Activated CD4-positive, alpha-beta T cell treated with anti-CD3 and anti-CD28 coated beads for 36 hours (primary cell): ENCODE measurements at places on chromosomes 12 and 14. TPM values are rescaled to one million over a fixed set of nuclear protein-coding genes. Genes with fewer than 3 reads are reported as not detected.

DNA sequence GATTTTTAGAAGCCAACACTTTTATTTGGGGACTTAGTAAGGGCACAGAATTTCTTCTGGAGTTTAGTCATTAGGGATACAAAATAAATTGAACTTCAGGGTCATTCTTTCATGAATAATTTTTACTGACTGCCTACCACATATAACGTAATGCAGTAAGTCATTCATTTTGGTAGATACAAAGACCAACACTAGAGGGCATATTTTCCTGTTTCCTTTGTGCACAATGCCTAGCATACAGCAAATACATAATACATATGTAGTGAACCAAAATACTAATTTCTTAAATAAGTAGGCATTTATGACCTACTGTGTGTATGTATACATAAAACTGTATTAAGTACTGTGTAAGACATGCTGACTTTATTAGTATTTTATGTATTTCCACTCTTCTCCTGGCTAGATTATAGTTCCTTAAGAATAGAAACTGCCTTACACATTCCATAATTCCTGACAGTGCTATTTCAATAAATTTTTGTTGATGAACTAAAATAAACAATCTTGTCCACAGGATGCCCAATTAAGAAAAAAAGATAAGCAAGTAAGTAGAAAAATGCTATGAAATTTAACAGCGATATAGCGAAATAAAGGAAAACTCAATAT lies 47.9 kb downstream of the PPP1R12A start:
- DNase-seq, result no peak
- H3K27ac ChIP-seq, result no peak overlapping the region
- H3K4me3 ChIP-seq, result no peak overlapping the region
- H3K27me3 ChIP-seq, result no peaks in the 10 kb centered on the region

- no peaks in the 10 kb centered on the region for H3K4me1 ChIP-seq
- DNase-seq, result no peak
- no peak overlapping the region for H3K4me3 ChIP-seq
- H3K27ac ChIP-seq, result no peak overlapping the region
These were observed 2.7 kb downstream of the ANHX start for GRCh38 chr12:133233006-133233405.

OVCH1 gene
- not detected for total RNA-seq

DNA sequence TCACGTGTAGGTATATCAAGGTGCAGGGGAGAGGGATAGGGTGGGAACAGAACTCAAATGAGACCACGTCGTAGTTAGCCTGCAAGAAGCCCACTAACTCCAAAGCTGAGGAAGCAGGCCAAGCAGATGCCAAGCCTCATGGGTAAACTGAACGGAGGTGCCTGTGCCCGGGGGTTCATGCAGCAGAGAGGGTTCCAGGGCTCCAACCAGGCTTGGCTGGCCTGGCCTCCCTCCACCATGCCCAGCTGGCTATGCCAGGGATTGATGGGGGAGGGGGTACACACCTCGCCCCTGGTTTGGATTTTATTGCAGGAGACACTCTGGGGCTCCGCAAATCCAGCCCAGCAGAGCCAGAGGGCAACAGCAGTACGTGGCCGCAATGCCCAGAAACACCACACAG lies 27.3 kb downstream of the PXN start:
- peak overlapping the region; percentile 51 for H3K27ac ChIP-seq
- no peaks in the 10 kb centered on the region for H3K36me3 ChIP-seq
- no peak for DNase-seq
- no peak overlapping the region for H3K4me3 ChIP-seq
- peaks cover 82% of the 10 kb centered on the region for H3K4me1 ChIP-seq

- H3K27me3 ChIP-seq, result no peaks in the 10 kb centered on the region
- H3K36me3 ChIP-seq, result peaks cover 30% of the 10 kb centered on the region
- H3K27ac ChIP-seq, result peak overlapping the region; percentile 58
- no peak for DNase-seq
- peaks cover 90% of the 10 kb centered on the region for H3K4me1 ChIP-seq
These were observed 179.7 kb upstream of the HIF1A start for GRCh38 chr14:61515436-61516117.

GRCh38 chr12:111427417-111428074 lies 21.8 kb downstream of the SH2B3 start:
- H3K27me3 ChIP-seq, result no peaks in the 10 kb centered on the region
- H3K4me1 ChIP-seq, result peaks cover 83% of the 10 kb centered on the region
- DNase-seq, result peak; percentile 3
- H3K36me3 ChIP-seq, result peaks cover 26% of the 10 kb centered on the region
- no peak overlapping the region for H3K4me3 ChIP-seq

GRCh38 chr12:119206348-119207062 lies 27.8 kb downstream of the HSPB8 start:
- no peak overlapping the region for H3K4me3 ChIP-seq
- H3K36me3 ChIP-seq, result no peaks in the 10 kb centered on the region
- no peak for DNase-seq
- no peak overlapping the region for H3K27ac ChIP-seq

DNA sequence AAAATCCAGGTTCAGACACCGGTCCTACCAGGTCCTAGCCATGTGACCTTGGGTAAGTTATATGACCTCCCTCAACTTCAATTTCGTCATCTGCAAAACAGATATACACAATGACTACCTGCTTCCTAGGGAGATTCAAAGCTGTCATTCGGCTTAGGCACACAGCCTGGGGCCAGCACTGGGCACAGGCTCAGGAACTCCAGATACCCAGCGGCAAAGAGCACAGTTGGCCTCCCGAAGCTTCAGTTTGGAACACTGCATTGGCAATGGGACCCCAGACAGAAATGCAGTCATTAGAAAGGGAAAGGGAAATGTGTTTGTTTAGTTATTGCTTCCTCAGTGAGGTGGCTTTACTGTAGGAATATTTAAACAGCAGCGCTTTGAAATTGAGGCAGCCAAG lies 11.4 kb downstream of the PLEKHG6 start:
- H3K36me3 ChIP-seq, result no peaks in the 10 kb centered on the region
- no peak overlapping the region for H3K27ac ChIP-seq
- DNase-seq, result no peak
- H3K27me3 ChIP-seq, result no peaks in the 10 kb centered on the region

TAS2R50 gene
- 0.30 TPM for total RNA-seq

SLCO1A2 gene
- not detected for total RNA-seq

DNA sequence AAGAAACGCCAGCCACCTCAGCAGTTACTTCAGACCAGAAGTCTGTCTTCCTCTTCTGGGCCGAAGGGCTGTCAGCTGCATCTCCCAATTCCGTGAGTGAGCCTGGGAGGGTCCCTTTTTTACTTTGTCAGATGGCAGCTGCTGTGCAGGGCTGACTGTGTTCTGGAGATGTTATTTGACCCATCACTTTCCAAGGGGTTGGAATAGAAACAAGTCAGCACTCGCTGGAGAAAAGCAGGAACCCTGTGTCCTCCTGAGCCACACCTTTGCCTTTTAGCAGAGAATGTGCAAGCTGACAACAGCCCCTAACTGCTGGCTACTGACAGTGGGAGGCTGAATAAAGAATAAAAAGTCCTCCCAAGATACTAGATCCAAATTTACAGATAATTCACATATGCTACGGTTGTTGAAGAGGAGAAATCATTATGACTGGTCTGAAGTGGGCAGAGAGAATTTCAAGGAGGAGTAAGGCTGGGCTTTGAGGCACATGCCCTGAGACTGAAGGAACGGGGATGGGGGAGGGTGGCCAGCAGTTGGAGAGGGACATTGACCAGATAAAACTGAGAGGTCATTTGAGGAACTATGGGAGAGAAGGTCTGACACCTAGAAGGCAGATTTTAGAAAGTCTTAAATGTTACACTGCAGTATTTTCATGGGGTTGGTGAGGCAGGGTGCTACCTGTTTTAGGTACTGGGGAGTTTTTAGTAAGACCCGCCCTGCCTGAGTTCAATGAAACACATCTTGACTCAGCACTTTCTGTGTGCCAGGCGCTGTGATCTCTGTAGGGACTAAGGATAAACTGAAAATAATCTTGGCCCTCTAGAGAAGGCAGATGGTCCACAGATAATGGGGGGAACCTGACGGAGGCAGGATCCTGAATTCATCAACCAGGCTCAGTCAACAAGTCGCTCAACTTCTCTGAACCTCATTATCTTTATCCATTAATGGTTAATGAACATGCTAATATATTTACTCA lies 27.4 kb downstream of the FAM234B start:
- H3K4me1 ChIP-seq, result peaks cover 2% of the 10 kb centered on the region
- no peaks in the 10 kb centered on the region for H3K27me3 ChIP-seq
- no peak overlapping the region for H3K4me3 ChIP-seq
- no peak overlapping the region for H3K27ac ChIP-seq

DNA sequence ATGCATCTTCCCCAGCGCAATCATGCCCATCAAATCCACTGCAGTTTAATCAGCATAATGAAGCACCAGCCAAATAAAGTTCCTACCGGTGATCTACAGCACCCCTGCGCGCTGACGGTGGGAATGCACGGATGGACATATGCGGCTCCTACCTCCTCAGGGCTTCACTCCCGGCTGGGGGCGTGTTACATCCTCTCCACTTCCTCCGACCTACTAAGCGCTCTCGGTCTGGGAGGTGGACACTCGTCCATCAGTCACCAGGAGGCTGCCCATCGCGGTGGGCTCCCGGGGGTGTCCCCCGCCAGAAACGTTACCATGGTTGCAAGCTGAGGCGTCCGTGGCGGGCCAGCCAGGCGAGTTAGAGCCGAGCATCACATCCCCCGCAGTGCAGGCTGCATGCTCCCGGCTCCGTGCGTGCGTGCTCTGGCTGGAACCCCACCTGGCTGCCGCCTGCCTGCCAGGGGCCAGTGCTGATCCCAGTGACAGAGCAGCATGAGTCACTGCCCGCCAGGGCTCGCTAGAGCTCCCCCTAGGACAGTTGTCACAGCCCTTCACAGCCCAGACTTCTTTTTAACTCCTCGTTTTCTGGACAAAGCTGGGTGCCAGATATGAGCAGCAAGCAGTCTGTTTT lies 73.0 kb downstream of the CIT start:
- H3K4me3 ChIP-seq, result no peak overlapping the region
- H3K27ac ChIP-seq, result no peak overlapping the region
- H3K4me1 ChIP-seq, result peaks cover 5% of the 10 kb centered on the region
- H3K36me3 ChIP-seq, result peaks cover 12% of the 10 kb centered on the region
- H3K27me3 ChIP-seq, result no peaks in the 10 kb centered on the region

DNA sequence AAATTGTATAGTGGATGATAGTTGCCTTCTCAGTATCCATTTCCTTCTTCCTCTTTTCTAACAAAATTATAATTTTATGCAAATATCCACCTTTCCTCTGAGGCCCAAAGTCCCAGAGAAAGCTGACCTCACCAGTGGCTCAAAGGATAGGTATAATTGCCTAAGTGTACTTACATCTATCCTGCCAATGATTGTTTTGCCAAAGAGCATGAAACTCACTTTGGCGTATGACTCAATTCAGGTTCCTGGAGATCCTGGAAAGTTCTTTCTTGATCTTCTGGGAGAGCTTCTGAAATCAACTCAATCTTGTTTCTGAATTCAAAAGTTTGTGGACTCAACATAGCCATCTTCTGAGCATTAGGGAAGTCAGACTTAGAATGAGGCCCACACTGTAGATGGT lies 10.5 kb upstream of the RBM25 start:
- no peaks in the 10 kb centered on the region for H3K27me3 ChIP-seq
- H3K4me3 ChIP-seq, result no peak overlapping the region
- no peak for DNase-seq
- no peak overlapping the region for H3K27ac ChIP-seq

KRT74 gene
- not detected for total RNA-seq

GRCh38 chr14:68089146-68089731 lies 269.7 kb downstream of the RAD51B start:
- H3K36me3 ChIP-seq, result peaks cover 2% of the 10 kb centered on the region
- H3K4me3 ChIP-seq, result no peak overlapping the region
- no peak overlapping the region for H3K27ac ChIP-seq
- H3K4me1 ChIP-seq, result peaks cover 14% of the 10 kb centered on the region

DNA sequence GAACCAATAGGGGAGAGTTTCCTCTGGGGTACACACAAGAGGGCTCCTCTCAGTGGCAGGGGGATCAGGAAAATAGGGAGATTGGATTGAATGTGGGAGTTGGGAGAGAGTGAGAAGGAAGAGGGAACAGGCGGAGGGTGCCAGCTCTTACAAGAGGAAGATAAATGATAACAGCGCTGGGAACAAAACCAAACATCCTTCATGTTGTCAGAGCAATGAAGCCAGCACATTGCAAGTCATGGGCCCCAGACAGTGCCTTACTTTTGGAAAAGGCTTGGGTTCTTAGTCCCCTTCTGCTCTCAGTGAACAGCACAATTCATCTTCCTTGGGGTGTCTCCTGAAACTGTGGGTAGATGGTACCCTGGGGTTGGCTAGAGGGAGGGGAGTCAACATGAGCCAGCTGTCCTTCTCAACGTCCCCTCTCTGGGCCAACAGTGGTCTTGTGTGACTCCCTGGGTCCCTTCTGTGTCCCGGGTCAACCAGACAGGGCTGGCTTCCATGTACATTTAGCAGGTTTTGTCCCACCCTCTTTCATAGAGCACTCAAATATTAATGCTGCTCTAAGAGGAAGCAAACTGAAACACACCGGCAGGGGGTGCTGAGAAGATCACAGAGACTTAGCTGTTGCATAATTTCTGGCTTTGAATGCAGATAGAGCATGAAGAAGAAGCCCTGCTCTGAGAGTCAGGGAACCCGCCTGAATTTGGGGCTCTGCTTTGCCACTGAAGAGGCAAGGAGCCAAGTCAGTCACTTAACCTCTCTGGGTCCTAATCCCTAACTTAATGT lies 138.5 kb downstream of the ESRRB start:
- no peak overlapping the region for H3K4me3 ChIP-seq
- H3K27me3 ChIP-seq, result peaks cover 22% of the 10 kb centered on the region
- peak; percentile 20 for DNase-seq

GRCh38 chr14:36973806-36974442 lies 198.5 kb downstream of the SLC25A21 start:
- H3K36me3 ChIP-seq, result no peaks in the 10 kb centered on the region

GRCh38 chr12:71162832-71163763 lies 5.3 kb upstream of the TSPAN8 start:
- no peak overlapping the region for H3K27ac ChIP-seq
- no peaks in the 10 kb centered on the region for H3K27me3 ChIP-seq
- H3K36me3 ChIP-seq, result no peaks in the 10 kb centered on the region

YAF2 gene
- total RNA-seq, result 32.8 TPM
